ENCODE measurements at places on chromosomes 5 and 9.

DNA sequence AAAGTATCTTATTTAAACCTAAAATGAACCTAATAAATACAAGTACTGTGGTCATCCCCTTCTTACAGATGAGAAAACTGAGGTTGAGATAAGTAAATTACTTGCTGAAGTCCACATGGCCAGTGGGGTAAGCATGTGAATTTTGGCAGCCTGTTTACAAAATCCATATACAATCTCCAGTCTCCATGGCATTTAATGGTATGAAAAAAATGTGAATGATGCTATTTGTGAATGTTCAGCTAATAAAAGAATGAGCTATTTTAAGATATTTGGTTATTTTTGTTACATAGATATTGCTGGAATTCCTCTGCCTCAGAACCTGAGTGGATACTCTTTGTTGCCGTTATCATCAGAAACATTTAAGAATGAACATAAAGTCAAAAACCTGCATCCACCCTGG, 19.3 kb upstream of the GPR150 start:
- no peak for DNase-seq

DNA sequence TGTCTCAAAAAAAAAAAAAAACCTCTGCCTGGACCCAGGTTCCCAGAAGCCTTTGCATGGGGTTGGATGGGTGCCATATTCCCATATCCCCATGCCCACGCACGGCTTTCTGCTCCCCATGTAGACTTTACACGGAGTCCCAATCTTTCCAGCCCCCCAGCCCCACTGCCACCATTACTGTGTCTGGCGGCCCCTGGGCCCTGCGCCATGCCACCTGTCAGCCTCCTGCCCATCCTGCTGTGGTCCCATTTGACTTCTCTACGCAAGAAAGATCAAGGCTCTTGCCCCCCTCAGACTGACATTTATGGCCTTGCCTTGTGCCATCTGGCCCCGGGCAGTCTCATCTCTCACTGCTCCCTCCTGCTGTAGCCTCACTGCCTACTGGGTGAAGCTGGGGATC, 6.5 kb upstream of the AK1 start:
- DNase-seq = no peak

DNA sequence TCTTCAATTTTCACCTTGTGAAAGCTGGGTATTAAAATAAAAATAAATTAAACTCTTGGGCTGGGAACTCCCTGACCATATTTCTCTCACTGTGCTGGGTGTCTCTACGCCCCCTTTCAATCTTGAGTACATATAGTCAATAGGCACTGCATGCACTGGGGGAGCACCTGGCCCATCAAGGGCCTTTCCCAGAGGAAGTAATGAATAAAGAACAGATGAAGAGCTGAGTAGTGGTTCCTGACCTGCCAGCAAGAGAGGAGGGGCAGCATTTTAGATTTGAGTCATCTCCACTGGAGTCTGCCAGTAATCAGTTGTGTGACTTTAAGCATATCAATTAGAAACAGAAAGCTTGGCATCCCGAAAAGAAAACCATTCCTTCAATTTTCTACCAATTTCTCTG, 6.2 kb downstream of the MAPKAP1 start:
- peak; percentile 77 for DNase-seq

DNA sequence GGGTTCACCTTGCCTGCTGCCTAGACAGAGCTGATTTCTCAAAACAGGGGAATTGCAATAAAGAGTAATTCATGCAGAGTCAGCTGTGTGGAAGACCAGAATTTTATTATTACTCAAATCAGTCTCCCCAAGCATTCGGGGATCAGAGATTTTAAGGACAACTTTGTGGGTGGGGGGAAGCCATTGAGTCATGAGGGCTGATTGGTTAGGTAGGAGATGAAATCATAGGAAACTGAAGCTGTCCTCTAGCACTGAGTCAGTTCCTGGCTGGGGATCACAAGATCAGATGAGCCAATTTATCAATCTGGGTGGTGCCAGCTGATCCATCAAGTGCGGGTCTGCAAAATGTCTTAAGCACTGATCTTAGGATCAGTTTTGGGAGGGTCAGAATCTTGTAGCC, 159.1 kb upstream of the MAP1B start:
- DNase-seq = no peak

DNA sequence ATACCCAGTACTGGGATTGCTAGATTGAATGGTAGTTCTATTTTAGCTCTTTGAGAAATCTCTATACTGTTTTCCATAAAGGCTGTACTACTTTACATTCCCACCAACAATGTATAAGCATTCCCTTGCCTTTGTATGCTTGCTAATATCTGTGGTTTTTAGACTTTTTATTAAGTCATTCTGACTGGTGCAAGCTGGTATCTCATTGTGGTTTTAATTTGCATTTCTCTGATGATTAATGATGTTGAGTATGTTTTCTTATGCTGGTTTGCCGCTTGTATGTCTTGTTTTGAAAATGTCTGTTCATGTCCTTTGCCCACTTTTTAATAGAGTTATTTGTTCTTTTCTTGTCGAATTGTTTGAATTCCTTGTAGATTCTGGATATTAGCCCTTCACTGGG, 512.7 kb upstream of the PAPPA start:
- DNase-seq = no peak

DNA sequence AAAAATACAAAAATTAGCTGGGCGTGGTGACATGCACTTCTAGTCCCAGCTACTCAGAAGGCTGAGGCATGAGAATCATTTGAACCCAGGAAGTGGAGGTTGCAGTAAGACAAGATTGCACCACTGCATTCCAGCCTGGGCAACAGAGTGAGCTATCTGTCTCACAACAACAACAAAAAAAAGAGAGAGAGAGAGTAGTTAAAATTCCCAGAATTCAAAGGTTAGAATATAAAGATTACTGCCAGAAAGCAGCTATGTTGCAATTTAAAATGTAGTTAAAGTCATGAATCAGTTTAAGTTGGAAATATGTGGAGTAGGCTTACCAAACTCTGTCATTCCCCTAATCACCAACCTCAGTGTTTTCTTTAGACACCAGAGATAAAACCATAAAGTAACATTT, 58.7 kb upstream of the SUSD1 start:
- no peak for DNase-seq

- no peak for DNase-seq
These were observed 35.0 kb upstream of the ARAP3 start for GRCh38 chr5:141717043-141717442.

DNA sequence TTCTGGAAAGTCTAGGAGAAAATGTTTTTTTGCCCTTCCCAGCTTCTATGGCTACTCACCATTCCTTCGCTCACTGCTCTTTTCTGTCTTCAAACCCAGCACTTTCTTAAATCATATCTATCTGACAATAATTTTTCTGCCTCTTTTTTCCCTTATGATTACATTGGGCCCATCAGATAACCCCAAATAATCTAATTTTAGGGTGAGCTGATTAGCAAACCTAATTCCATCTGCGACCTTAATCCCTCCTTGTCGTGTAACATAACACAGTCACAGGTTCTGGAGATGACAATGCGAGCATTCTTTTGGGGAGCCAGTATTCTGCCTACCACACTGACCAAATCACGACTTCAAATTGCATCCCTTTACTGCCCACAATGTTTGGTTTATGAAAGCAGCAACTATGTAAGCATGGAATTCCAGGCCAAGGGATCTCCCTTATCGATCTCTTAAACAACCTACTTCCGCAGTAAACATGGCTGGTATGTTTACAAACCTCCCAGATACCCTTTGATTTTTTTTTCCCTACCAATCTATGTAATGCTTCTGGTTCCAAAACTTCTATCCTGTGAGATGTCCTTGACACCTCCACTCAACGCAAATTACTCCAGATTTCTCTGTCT, 2122.2 kb downstream of the MAT2B start:
- no peak for DNase-seq

- no peak for DNase-seq
These were observed 1888.9 kb upstream of the CDH6 start for GRCh38 chr5:29304545-29304944.

GRCh38 chr9:98488571-98489312, 220.0 kb downstream of the GABBR2 start:
- no peak for DNase-seq

DNA sequence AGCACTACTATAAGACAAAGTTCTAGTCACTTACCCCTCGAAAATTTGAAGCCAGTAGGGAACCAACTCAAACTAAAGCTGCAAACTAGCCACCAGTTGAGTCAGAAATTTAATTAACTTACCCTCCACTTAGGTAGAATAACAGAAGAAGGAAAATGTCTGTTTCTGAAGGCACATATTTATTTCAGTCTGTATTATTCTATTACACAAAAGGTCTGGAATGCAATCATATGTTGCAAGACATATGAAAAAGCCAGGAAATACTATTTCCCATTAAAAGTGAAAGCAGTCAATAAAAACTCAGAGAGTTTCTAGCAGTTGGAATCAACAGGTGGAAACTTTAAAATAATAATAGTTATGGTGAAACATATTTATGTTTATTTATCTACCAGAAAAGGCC, 79.2 kb upstream of the SLCO4C1 start:
- DNase-seq = no peak

GRCh38 chr9:123861756-123862120, 68.2 kb downstream of the DENND1A start:
- DNase-seq = no peak

DNA sequence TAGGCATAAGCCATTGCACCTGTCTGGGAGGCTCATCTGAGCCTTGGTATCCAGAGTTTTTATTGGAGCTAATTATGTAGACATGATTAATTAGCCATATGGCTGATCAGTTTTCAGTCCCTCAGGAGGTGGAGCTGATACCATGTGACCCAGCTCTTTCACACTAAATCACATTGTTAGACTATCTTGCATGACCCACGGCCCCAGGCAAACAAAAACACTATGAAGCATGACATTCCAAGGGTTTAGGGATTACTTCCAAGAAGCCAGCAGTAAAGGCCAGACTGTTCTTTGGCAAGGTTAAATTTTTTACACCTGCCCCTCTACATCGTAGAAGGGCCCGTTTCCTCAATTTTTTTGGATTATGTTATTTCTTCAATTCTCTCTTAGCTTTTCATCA, 5.0 kb upstream of the C5orf24 start:
- no peak for DNase-seq

GRCh38 chr5:179124853-179125788, 64.9 kb downstream of the ZNF354C start:
- DNase-seq = no peak

All from GM20000 (cell line).